ENCODE measurements at places on chromosomes 11 and 22. TPM values are rescaled to one million over a fixed set of nuclear protein-coding genes. Genes with fewer than 3 reads are reported as not detected.

FERMT3 gene
- 1.5 TPM for total RNA-seq

GRM5 gene
- total RNA-seq, result not detected

CEP57 gene
- total RNA-seq, result 82.6 TPM

UCP2 gene
- not detected for total RNA-seq

TSSK2 gene
- 0.16 TPM for total RNA-seq

OR6T1 gene
- total RNA-seq, result not detected

CD82 gene
- 218 TPM for total RNA-seq

PIH1D2 gene
- total RNA-seq, result 2.2 TPM

MMP12 gene
- total RNA-seq, result not detected

- no peak for DNase-seq
These were observed 130.8 kb downstream of the GALNT18 start for GRCh38 chr11:11491014-11491413.

DNA sequence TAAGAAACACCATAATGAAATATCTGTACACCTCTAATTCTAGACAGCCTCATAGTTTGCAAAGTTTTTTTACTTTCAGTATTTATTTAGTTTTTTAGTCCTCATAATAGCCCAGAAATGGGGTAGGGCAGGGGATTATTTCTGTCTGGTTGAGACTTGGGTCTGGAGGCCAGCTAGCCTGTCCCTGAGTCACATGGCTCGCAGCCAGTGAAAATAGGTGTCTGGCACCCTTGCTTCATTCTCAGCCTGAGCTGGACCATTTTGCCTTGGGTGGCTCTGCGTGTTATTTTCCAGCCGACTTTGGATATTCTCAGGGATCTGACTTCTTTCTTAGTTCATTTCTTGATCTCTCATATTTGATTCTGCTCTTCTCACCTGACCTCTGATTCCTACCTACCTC is 123.9 kb upstream of the NARS2 start:
- DNase-seq, result peak; percentile 62

DNA sequence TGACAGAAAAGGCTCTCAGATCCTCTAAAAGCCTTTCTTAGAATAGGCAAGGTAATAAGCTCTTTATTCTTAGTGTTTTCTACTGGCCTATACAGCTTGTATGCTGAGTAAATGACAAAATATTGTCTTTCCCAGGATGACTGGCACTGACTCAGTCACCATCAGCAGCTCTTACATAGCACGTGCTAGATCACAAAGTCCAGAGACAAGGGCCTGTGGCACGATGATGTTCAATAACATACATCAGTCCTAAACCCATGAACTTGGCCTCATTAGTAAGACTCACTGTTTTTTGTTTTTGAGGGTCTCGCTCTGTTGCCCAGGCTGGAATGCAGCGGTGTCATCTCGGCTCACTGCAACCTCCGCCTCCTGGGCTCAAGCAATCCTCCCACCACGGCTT is 42.7 kb downstream of the CELF1 start:
- peak; percentile 58 for DNase-seq

- DNase-seq, result no peak
These were observed 537.1 kb upstream of the ANO3 start for GRCh38 chr11:25794804-25795203.

GRCh38 chr11:22674470-22675439 is 8.3 kb downstream of the GAS2 start:
- DNase-seq, result no peak

- DNase-seq, result no peak
These were observed 53.7 kb upstream of the NECTIN1 start for GRCh38 chr11:119782739-119783072.

DNA sequence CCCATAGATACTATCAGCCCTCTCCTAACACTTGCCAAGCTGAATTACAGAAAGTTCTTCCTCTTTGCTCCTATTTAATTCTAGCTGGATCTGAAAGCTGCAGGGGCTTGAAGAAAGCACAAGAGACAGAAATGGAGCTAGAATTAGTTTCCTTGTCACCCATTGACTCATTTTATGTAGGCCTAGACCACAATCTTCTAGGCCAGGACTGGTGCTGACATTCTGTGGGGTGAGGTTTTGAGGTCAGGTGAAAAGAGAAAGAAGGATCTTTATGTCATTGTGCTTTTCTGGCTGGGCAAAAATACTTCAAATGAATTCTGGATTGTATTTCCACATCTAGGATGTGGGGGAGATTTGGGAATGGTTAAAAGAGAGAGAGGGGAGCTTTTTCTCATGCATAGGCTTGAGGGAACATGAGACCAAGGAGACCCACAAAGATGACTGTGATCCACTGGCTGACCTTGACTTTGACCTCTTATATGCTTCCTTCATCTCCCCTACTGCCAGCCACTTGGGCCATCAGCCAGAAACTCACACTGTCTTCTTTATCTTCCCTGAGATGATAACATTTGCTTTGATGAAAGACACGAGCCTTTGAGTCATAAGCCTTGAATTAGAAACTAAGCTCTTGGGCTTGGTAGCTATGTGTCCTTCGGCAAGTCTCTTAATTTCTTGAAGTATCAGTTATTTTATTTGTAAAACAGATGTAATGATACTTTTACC is 274.9 kb upstream of the CADM1 start:
- no peak for DNase-seq

DNA sequence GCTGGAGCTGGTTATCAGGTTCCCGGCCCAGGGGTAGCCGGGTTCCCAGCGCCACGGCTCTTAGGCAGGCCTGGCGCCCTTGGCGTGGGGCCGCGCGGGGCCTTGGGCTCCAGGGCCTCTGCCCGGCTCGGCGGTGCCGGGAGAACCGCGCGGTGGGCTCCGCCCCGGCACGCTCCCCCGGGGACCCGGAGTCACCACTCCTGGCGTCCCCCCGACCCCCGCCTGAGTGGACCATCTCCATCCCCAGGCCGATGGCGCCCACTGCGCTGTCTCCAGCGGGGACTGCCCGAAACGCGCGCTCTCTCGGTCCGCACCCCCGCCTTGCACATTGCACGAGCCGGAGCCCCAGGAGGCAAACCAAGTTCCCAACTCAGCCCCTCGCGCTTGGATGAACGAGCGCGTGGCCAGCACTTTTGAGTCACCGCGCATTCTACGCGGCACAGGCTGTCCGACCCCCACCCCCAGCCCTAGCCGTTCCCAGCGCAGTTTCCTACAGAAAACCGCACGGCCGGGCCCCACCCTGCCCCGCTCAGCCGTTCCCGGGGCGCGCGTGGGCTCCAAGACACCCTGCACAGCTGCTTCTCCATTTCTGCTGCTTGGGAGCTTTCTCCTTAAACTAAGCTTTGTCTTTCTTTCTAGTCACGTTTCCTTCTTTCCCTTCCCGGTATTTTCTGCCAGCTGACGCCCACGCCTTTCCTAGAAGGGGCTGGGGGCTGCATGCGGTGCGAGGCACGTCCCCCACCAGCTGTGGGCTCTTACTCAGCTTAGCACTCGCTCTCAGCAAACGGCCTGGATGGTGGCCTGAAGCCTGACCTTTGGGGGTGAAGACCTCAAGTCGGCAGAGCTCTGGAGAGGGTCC is 650 bp upstream of the CHID1 start:
- DNase-seq, result peak; percentile 38

GRCh38 chr11:125286486-125286885 is 121.9 kb downstream of the PKNOX2 start:
- no peak for DNase-seq

DNA sequence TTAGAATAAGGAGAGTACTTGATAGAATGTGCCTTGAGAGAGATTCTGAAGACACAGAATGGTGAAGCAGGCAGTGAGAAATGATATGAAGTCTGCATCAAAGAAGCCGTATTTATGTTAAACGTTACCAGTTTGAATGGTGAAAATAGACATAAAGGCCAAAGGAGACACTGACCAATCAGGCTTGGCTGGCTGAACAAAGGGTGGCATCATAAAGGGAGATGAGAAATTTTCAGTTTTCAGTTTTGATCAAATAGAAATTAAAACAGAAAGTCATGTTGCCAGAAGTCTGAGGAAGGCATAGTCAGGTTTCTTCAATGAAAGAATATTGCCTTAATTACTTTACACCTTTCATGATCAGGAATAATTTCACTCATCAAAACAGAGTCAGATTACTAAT is 6.6 kb downstream of the OR51F1 start:
- no peak for DNase-seq

DNA sequence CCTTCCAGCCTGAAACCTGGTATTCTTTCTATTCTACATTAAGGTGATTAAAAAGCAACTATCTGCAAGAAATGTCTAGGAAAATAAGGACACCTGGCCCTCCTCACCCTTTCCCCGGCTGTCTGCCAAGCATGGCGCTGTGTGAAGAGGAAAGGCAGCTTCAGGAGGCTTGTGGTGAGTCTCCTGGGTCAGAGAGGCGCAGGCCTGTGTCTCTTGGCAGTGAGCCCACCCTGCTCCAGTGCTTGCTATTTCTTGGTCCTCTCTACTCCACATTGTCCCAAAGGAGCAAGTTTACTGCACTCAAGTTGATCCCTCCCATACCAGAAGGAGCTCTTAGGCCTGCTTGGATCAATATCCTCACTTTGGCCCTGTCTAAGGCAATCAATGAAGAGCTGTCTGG is 520.7 kb upstream of the B3GAT1 start:
- DNase-seq, result no peak

- DNase-seq, result no peak
These were observed 234.9 kb upstream of the ARHGAP20 start for GRCh38 chr11:110947096-110947495.

DNA sequence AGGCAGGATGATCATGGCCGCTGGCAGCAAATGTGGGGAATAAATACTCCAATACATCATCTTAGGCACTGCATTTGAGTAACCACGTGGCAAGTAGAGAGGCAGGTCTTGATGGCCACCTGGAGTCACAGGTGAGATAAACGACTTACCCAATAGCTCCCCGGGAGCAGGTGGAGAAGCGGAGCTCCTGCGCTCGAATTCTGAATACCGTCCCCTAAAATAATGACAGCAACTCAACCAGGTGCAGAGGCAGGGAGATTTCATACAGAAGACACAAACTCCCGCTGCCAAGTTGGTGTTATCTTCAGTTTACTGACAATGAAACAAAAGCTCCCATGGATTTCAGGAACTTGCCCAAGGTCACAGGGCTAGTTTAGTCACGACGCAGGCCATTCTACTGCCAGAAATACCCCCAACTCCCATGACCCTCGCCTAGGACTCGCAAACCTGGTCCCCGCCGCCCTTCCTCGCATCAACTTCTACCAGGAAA is 437 bp downstream of the SLC43A3 start:
- no peak for DNase-seq

GRCh38 chr11:77204754-77205466 is 76.9 kb downstream of the MYO7A start:
- no peak for DNase-seq

DNA sequence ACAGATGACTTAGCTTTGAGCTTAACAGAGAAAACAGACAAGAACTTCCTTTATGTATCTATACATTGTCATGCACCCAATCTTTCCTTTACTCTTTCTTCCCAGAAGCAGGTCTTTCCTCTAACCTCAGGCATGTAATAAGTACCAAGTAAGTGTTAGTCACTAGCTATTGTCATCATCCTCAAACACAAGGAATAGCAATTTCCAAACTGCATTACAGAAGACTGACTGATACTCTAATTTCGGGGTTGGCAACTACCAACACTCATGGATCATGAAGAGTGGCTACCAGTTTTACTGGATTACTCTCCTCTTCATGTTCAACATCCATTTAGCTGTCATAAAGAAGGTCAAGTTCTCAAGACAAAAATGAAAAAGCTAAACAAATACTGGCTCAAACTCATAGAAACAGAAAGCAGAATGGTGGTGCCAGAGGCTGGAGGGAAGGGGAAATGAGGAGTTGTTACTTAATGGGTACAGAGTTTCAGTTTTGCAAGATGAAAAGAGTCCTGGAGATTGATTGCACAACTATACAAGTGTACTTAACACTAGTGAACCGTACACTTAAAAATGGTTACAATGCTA is 111.6 kb downstream of the SIK3 start:
- DNase-seq, result peak; percentile 94

- no peak for DNase-seq
These were observed 30.6 kb downstream of the ADORA2A start for GRCh38 chr22:24457894-24458420.

DNA sequence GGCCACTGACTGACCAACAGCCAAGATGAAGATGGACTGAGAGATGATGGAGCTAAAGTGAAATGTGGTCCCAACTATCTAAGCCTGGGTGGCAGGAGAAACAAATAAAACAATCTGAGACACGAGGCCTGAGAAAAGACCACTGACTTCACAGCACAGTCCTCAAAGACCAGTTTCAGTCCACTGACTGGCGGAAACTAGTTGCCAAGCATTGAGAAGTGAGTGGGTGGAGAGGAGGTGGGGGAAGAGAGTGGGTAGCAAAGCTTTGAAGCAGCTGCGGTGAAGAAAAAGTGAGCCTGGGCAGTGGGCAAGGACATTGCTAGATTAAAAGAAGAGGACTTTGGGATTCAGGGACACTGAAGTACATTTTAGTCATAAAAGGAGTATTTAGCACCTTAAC is 1.9 kb downstream of the MS4A1 start:
- DNase-seq, result no peak

GRCh38 chr11:116285026-116285425 is 487.8 kb downstream of the BUD13 start:
- no peak for DNase-seq

GRCh38 chr11:115776916-115777315 is 272.7 kb upstream of the CADM1 start:
- DNase-seq, result no peak

- no peak for DNase-seq
These were observed 700 bp upstream of the DEPDC5 start for GRCh38 chr22:31753005-31753633.

DNA sequence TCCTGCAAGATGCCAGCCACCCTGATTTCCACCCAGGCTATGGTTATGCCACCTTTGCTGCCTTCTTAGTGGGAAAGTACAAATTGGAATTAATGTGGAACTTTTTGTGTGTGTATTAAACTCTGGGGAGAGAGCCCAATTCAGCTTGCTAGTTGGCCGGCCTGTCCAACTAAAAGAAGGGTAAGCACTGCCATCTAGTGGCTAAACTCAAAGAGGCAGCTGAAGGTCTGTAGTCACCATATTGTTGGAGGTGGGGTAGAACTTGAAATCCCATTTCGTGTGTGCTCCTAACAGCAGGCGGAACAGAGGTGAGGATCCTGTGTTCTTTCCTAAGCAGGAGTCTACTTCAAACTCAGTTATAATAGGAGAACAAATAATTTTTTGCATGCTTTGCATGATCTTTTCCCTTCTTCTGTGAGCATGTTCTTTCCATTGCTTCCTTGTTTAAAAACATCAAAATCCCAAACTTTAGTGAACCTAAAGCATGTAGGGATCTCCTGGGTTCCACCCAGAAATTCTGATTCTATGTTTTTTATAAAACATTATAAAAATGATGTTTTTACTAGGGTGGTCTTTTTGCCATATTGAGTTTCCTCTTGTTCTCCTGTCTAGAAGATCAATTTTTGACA is 138.8 kb upstream of the SORL1-AS1 start:
- DNase-seq, result peak; percentile 65

- DNase-seq, result no peak
These were observed 19.5 kb upstream of the FLRT1 start for GRCh38 chr11:64015935-64016845.

GRCh38 chr22:50281957-50282356 is 11.8 kb upstream of the MAPK11 start:
- DNase-seq, result peak; percentile 27

DNA sequence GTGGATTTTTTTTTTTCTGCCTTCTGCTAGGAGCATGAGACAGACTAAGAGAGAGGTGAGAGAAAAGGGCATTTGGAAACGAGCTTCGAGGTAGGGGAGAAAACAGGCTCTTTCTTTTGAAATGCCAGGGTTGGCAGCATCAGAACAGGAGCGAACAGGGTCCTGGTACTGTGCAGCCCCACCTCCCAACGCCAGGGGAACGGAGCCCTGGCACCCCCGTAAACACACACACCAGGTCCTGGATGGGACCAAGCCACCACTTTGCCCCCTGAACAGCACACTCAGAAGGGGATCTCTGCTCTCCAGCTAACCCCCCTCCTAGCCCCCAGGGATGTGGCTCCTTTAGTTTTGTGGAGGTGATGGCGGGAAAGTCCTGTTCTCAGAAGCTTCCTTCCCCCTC is 127.1 kb downstream of the CTTN start:
- no peak for DNase-seq

Measured in mammary epithelial cell (primary cell).